ENCODE measurements at places on chromosomes 1 and 21. TPM values are rescaled to one million over a fixed set of nuclear protein-coding genes. Genes with fewer than 3 reads are reported as not detected.

- no peak overlapping the region for H3K4me3 ChIP-seq
- H3K27me3 ChIP-seq: no peaks in the 10 kb centered on the region
- DNase-seq: no peak
- no peaks in the 10 kb centered on the region for H3K36me3 ChIP-seq
- peaks cover 11% of the 10 kb centered on the region for H3K4me1 ChIP-seq
These were observed 15.0 kb upstream of the H3-3A start for GRCh38 chr1:226047495-226047894.

DNA sequence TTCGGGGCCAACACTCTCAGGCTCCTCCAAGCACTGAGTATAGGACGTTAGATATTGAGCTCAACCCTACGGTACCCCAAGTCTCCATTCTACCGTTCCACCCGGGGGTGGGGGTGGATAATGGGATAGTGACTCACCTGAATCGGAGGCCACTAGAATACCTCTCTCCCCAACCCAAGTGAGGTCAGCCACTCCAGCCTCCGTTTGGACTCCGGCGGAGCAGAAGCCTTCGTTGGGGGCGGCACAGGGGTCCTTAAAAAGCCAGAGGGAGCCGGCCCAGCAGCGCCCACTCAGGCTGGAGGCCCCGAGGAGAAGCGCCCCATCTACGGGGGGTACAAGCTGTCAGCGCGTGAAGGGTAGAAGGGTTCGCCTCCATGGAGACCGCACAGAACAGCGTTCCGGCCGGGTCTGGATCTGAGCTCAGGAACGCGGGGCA, 556 bp downstream of the WDR77 start:
- H3K4me3 ChIP-seq: peak overlapping the region; percentile 96
- H3K4me1 ChIP-seq: peaks cover 32% of the 10 kb centered on the region
- no peaks in the 10 kb centered on the region for H3K27me3 ChIP-seq
- peak; percentile 12 for DNase-seq
- peaks cover 45% of the 10 kb centered on the region for H3K36me3 ChIP-seq

DNA sequence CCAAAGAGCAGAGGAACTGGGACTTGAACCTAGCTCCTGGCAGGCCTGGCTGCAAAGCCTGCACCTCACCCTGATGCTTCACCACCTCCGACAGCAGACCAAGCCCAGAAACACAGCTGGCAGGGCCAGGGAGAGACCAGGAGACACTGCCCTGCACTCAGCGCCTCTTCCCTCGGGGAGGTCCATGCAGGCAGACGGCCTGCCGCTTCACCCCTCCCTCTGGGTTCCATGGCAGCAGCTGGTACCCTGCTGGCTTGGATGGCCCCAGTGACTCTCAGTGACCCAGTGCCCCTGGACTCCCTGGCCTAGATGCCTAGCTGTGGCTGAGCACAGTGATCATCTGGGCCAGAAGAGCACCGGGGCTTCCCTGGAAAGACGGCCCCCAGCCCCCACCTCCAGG, 65.3 kb upstream of the TARDBP start:
- DNase-seq: no peak
- no peak overlapping the region for H3K4me3 ChIP-seq
- H3K4me1 ChIP-seq: peaks cover 8% of the 10 kb centered on the region
- H3K36me3 ChIP-seq: no peaks in the 10 kb centered on the region
- H3K27me3 ChIP-seq: peaks cover 24% of the 10 kb centered on the region

DNA sequence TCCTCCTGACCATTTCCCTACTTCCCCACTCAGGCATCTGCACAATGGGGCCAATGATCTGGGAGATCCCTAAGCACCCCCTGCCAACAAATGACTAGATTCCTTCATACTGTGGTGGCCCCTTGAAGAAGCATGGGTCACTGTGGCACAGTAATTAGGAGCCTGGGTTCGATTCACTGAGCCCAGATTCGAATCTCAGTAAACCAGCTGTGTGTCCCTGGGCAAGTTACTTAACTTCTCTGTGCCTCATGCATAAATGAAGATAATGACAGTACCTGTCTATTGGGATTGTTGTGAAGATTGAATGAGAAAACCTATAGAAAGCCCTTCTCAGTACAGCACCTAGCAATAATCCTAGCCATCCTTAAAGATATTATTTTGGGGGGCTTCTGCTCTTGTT, 27.5 kb downstream of the SPAG17 start:
- H3K4me1 ChIP-seq: no peaks in the 10 kb centered on the region
- H3K27me3 ChIP-seq: no peaks in the 10 kb centered on the region
- H3K36me3 ChIP-seq: no peaks in the 10 kb centered on the region
- no peak overlapping the region for H3K4me3 ChIP-seq
- H3K27ac ChIP-seq: no peak overlapping the region

- H3K4me1 ChIP-seq: no peaks in the 10 kb centered on the region
- H3K27me3 ChIP-seq: no peaks in the 10 kb centered on the region
- no peak for DNase-seq
- no peak overlapping the region for H3K4me3 ChIP-seq
These were observed 94.4 kb upstream of the KRTAP19-8 start for GRCh38 chr21:31132574-31133242.

DNA sequence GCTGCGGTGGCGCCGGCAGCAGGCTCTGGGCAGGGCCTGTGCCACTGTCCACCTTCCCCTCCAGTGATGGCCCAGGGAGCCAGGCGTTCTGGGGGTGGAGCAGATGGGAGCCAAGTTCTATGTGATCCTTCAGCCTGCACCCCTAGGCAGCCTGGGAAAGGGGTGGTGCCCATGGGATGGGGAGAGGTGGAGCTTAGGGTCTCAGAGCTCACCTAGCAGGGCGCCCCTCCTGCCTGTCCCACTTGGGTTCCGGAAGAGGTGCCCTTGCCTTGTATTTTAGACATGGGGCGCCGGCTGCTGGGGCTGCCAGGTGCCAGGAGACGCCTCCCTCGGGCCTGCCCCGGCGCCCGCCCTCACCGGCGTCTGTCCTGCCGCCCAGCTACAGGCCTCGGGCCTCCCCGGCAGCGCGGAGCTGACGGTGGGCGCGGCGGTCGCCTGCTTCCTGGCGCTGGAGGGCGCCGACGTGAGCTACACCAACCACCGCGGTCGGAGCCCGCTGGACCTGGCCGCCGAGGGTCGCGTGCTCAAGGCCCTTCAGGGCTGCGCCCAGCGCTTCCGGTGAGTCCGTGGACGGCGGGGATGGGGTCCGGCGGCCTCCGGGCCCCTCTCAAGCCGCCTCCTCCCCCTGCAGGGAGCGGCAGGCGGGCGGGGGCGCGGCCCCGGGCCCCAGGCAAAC, 3.1 kb upstream of the MMP23B start:
- no peaks in the 10 kb centered on the region for H3K27me3 ChIP-seq
- no peak overlapping the region for H3K27ac ChIP-seq
- no peak for DNase-seq
- H3K4me3 ChIP-seq: no peak overlapping the region
- H3K36me3 ChIP-seq: peaks cover 5% of the 10 kb centered on the region

- no peaks in the 10 kb centered on the region for H3K27me3 ChIP-seq
- DNase-seq: no peak
- H3K36me3 ChIP-seq: peaks cover 43% of the 10 kb centered on the region
- peaks cover 50% of the 10 kb centered on the region for H3K4me1 ChIP-seq
- no peak overlapping the region for H3K4me3 ChIP-seq
These were observed 5.2 kb downstream of the POU2F1 start for GRCh38 chr1:167225920-167226319.

DNA sequence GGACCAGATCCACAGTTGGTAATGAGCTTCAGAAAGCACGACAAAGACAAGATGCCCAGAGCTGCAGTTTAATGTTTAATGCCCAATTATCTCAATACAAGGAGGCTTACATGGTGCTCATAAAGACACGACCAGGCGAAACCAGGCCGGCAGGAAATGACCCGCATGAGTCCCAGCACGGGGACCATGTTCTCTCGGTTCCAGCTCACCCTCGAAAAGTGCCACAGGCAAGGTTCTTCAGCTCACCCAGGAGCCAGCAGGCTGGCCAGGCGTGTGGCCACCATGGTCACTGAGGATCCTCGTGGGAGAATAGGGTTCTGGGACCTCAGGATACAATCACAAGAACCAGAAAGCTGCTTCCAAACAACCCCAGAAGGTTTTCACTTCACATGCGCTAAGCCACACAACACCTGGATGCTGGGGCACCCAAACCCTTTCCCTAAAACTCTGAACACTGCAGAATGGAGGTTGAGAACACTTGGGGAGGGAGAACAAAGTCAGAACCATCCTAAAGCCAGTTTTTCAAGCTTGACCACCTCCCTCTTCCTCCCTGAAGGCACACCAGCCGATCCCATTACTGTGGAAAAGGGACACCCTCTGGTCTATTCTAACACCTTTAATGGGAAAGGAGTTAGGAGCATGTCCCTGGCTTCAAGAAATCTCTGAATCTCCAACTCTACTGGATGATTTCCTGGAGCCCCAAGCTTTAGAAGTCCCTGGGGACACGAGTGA, 22.6 kb upstream of the ASAP3 start:
- no peak overlapping the region for H3K4me3 ChIP-seq
- no peaks in the 10 kb centered on the region for H3K27me3 ChIP-seq
- H3K36me3 ChIP-seq: no peaks in the 10 kb centered on the region
- no peaks in the 10 kb centered on the region for H3K4me1 ChIP-seq
- no peak for DNase-seq
- H3K27ac ChIP-seq: no peak overlapping the region

DNA sequence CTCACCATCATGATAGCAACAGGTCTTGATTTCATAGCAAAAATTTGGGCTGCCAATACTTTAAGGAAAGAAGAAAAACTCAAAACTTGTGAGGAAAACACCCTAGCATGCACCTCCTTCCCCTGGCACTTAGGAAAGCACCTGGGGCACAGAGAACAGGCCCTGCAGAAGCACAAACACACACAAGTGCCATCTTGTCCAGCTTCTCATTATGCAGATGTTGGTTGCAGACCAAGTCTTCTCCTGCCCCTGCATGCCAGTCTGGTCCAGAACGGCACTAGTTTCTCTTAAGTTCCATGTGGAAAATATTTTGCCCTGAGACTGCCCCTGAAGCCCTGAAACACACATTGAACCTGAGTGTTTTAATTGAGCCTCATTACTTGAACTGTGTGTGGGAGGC, 6.3 kb upstream of the ETV3 start:
- no peak overlapping the region for H3K27ac ChIP-seq
- H3K27me3 ChIP-seq: no peaks in the 10 kb centered on the region
- H3K4me1 ChIP-seq: peaks cover 30% of the 10 kb centered on the region
- H3K36me3 ChIP-seq: no peaks in the 10 kb centered on the region
- no peak for DNase-seq

GRCh38 chr1:19353596-19353995, 41.5 kb downstream of the SLC66A1 start:
- no peak for DNase-seq
- H3K27me3 ChIP-seq: no peaks in the 10 kb centered on the region
- H3K4me1 ChIP-seq: no peaks in the 10 kb centered on the region
- no peak overlapping the region for H3K4me3 ChIP-seq
- peaks cover 18% of the 10 kb centered on the region for H3K36me3 ChIP-seq

DNA sequence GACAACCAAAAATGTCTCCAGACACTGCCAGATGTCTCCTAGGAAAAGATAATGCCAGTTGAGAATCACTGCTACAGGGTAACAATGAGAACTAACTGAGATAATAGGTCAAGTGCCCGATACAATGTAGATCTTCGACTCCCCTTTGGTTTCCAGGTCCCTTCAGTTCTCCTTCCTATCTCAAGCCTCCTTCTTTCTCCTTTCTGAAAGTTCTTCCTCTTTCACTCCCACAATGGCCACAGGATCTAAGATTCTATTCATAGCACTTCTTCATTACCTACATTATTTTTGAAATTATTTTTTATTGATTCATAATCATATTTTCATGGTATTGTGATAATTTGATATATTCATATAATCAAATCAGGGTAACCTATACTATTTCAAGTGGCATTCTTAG, 6.3 kb downstream of the PFDN2 start:
- H3K4me3 ChIP-seq: no peak overlapping the region
- DNase-seq: no peak
- peaks cover 46% of the 10 kb centered on the region for H3K4me1 ChIP-seq

DNA sequence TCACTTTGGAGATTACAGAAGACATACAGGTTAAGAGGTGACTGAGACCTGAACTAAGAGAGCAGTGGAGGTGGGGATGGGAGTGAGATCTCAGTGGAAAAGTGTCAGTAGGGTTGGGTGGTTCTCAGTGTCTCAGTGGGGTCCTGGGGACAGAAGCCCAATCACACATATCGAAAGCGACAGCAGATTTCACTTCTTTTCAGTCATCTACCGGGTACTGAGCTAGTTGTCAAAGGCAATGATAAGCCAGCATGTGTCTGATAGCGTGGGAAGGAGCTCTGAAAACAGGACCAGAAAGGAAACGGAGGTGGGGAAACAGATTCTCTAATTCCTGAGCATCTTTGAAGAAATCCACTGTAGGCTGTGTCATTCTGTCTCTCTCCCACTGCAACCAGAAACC, 59.5 kb downstream of the RHOU start:
- no peaks in the 10 kb centered on the region for H3K4me1 ChIP-seq
- H3K4me3 ChIP-seq: no peak overlapping the region
- no peak overlapping the region for H3K27ac ChIP-seq
- H3K36me3 ChIP-seq: no peaks in the 10 kb centered on the region

GRCh38 chr1:54405898-54406293, 298 bp downstream of the SSBP3 start:
- peaks cover 17% of the 10 kb centered on the region for H3K36me3 ChIP-seq
- DNase-seq: peak; percentile 26
- H3K27ac ChIP-seq: no peak overlapping the region
- H3K4me3 ChIP-seq: peak overlapping the region; percentile 78
- no peaks in the 10 kb centered on the region for H3K27me3 ChIP-seq

DNA sequence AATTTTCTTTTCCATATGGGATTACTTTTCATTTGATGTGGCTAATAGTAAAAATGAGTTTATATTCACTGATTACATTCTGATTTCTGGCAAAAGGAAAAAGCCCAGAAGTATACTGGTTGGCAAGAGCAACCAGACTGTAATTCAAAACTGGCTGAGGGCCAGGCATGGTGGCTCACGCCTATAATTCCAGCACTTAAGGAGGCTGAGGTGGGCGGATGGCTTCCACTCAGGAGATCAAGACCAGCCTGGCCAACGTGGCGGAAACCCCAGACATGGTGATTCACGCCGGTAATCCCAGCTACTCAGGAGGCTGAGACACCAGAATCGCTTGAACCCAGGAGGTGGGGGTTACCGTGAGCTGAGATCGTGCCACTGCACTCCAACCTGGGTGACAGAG, 14.5 kb downstream of the SYT11 start:
- no peak for DNase-seq
- peaks cover 4% of the 10 kb centered on the region for H3K36me3 ChIP-seq
- no peak overlapping the region for H3K27ac ChIP-seq
- peaks cover 35% of the 10 kb centered on the region for H3K27me3 ChIP-seq
- H3K4me1 ChIP-seq: no peaks in the 10 kb centered on the region
- no peak overlapping the region for H3K4me3 ChIP-seq

Gene IFNLR1
- total RNA-seq: 4.5 TPM

Gene ETNK2
- total RNA-seq: 4.0 TPM

Gene SH2D5
- total RNA-seq: 3.8 TPM

Gene CD1B
- not detected for total RNA-seq

Gene LRRC38
- total RNA-seq: not detected

Gene UBAP2L
- 245 TPM for total RNA-seq

Gene NTMT2
- not detected for total RNA-seq

Gene PYCR2
- 81.6 TPM for total RNA-seq

Gene KDF1
- 18.9 TPM for total RNA-seq

Gene IGSF5
- total RNA-seq: 0.33 TPM
